ENCODE measurements at places on chromosomes 2 and 18. TPM values are rescaled to one million over a fixed set of nuclear protein-coding genes. Genes with fewer than 3 reads are reported as not detected.

CROCC2 gene
- under 0.01 TPM for total RNA-seq

SEMA4C gene
- total RNA-seq: 29.7 TPM

FOXD4L1 gene
- under 0.01 TPM for total RNA-seq

FBXO36 gene
- 7.7 TPM for total RNA-seq

SLC23A3 gene
- total RNA-seq: 1.4 TPM

MC5R gene
- total RNA-seq: 0.36 TPM

ASXL3 gene
- total RNA-seq: not detected

MAPK4 gene
- total RNA-seq: not detected

TEKT4 gene
- not detected for total RNA-seq

EPAS1 gene
- total RNA-seq: 260 TPM

HOXD11 gene
- not detected for total RNA-seq

ARHGAP28 gene
- 23.9 TPM for total RNA-seq

ODC1 gene
- 109 TPM for total RNA-seq
